IPS-NIHi11 (cell line): ENCODE measurements at places on chromosomes 1 and 21.

DNA sequence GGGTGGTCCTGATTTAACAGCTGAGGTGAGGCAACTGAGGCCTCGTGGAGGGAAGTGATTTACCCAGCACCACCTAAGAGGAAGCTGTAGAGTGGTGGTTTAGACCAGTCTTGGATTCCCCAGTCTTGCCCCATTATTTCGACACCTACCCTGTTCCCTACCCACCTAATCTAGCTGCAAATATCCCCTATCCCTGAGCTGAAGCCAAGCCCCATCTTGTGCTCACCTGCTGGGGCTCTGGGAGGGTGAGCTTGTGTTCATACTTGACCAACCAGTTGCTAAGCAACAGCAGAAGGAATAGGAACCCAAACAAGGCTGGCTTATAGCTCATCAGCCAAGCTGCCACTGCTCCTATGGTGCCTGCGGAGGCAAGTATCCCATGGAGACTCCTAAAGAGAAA lies 2.0 kb downstream of the TEX46 start:
- peak; percentile 70 for DNase-seq

GRCh38 chr1:153795934-153796785 lies 21.0 kb downstream of the SLC27A3 start:
- DNase-seq = no peak

- DNase-seq = no peak
These were observed 147.6 kb downstream of the IFI44 start for GRCh38 chr1:78797108-78797781.

DNA sequence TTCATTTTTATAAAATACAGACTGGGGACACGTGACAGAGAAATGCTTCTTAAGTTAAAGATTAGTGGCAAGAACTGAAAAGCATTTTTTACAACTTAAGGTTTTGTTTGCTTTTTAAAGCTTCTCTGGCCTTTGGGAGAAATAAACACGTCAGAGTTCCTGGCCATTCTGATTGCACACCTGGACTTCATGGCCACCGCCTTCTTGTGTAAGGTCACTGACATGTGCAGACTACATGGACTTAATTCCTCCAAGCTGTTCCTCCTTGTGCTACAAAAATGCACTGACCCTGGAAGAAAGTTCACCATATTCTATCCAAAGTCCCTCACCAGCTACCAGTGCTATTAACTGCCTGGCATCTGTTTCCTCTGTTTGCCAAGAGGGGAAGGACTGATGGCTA lies 56.1 kb downstream of the GADD45A start:
- DNase-seq = no peak

DNA sequence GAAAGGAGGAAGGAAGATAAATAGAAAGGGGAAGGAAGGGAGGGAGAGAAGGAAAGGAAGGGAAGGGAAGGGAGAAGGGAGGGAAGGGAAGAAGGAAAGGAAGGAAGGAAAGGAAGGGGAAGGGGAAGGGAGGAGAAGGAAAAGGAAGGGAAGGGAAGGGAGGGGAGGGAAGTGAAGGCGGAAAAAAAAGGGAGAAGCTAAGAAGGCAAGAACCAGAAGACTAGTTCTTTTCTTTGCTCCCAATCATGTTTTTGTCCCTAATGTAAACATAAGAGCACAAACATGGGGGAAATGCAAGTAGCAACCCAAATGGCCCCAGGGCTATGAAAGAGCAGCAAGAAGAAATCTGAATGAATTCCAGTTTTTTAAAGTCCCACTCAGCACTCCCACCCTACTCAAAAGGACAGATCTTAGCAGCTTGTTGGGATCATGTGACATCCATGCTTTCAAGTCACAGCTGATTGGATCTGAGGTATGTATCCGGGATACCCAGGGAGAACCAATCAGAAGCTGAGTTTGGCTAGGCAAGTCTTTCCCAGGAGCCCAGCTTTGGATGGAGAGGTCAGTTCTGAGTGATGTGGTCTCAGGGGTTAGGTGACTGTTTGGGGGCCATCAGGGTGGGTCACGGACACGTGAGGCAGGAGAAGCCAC lies 24.2 kb upstream of the FHAD1 start:
- DNase-seq = peak; percentile 38

DNA sequence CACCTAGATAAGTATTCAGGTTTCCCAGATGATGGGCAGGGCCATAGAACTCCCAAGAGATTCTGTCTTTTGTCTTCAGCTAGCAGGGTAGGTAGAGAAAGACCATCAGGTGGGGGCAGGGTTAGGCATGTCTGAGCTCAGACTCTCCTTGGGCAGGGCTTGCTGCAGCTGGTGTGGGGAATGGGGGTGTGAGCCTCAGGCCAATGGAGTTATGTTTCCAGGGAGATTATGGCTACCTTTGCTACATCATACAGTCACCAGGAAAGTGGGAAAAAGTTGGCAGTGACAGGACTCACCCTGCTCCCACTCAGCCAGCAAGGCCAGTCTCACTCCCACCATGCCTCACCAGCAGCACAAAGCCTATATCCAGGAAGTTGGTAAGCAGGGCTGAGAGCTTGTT lies 77.8 kb downstream of the DRAM2 start:
- DNase-seq = no peak

- DNase-seq = peak; percentile 42
These were observed 943 bp downstream of the SEMA6C start for GRCh38 chr1:151145304-151146071.

DNA sequence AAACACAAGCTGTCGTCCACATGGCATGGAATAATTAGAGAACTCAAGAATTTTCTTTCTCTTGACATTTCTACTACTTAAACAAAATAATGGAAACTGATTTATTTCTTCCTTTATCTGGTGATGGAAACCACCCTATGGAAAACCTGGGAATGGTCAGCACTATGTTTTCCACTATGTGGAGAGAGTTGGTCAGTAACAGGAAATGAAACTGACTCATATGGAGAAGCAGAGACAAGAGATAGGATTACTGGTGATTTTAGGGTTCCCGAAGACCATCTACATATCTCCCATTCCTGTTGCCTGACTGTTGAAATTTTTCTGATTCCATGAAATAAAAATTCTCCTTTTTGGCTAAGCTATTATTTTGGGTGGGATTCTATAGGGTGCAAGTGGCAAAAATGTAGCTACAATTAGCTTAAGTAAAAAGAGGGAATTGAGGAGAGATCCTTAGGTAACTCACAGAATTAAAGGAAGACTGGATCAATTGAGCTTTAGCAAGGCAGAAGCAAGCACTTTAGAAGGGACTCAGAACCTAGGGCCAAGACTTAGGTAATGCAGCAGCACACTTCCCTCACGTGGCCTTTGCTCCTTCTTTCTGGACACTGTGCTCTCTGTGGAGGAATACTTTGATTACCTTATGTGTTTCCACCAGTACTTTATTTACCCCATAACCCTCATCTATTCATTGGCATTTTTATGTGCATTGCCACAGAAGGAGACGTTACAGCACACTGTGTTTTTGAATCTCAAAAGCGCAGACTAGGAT lies 89.6 kb downstream of the LEPR start:
- DNase-seq = no peak

- DNase-seq = no peak
These were observed 14.1 kb downstream of the LDLRAP1 start for GRCh38 chr1:25557543-25557942.

DNA sequence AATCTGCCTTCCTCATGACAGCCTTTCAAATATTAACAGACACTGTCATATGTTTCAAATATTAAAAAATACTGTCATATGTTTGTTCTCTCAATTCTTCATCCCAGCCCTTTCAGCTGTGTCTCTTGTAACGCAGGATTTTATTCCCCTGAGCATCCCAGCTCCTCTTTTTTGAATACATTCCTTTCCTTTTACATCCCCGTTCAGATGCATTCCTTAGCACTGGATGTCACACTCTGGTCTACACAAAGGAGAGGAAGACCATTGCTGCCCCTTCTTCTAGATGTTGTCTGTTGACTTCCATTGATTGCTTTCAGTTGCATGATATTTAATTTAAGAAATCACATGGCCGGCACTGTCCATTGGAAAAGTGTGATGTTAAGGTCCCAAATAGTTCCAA lies 117.4 kb upstream of the PAXBP1 start:
- DNase-seq = no peak

- DNase-seq = no peak
These were observed 81.4 kb downstream of the RUNX1 start for GRCh38 chr21:34967509-34968289.

DNA sequence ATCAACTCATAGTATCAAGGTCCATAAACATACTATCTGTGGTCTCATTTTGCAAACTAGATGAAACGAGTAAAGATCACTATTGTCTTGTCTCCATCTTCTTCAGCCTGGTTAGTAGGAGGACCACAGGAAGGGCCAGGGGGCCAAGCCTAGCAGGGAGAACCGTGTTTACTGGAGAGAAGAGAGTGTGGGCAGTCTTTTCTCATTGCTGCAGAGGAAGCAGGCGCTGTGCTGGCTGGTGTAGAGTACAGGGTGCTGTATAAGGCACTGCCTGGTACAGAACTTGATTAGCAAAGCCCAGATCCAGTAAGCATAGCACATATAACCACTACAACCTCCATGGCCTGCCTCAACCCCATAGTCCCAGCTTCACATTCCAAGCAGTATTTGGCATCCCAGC lies 10.0 kb upstream of the B4GALT3 start:
- DNase-seq = no peak

DNA sequence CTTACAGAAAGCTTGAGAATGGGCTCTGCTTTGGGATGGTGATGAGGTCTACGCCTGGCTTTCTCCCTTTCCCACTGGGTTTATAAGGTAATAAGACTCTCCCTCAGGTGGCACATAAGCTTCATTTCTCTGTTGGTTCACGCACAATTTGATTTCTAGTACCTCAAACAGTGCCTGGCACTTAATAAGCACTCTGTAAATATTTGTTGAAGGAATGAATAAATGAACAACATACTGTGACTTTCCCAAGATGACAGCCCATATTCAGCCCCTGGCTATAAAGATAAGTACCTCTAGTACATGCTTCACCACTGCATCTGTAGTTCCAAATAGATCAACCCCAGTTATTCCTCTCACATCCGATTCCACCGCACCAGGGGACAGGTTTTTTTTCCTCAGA lies 17.8 kb downstream of the COPA start:
- DNase-seq = no peak

- no peak for DNase-seq
These were observed 469.6 kb downstream of the DPYD start for GRCh38 chr1:97451046-97451826.

- no peak for DNase-seq
These were observed 530.8 kb upstream of the BEND5 start for GRCh38 chr1:49307457-49307856.

- peak; percentile 95 for DNase-seq
These were observed 477.6 kb downstream of the NPHP4 start for GRCh38 chr1:5514527-5515183.

DNA sequence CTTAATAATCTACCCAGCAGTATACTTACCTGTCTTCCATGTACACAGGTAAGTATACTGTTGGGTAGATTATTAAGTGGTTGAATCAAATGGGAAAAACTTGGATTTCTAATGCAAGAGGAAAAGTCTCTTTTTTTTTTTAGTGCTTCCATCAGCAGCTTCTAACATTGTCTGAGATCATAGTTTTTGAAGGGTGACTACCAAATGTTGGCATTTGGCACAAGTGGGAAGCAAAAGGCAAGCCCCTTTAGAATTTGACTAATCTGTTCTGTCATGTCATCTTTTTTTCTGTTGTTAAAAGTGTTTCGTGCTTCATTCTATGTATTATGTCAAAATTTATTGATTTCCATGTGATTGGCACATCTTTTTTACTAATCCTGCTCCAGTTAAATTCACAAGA lies 547 bp downstream of the FMO1 start:
- DNase-seq = no peak

GRCh38 chr1:86394416-86394815 lies 1.7 kb downstream of the ODF2L start:
- DNase-seq = no peak

DNA sequence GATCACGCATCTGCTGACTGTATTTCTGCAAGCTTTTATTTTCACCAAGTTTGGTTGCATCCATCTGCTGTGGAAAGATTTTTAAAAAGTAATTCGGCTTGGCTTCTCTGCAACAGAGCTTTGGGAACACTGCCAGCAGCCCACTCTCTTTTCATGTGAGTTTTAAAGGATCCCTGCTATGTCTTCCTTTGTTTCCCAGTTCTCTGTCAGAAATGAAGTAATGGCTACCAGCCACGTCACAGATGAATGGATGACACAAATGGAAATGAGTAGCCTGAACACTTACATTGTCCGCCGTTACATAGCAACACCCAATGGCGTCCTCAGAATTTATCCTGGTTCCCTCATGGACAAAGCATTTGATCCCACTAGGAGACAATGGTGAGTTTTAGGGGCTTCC lies 80.6 kb upstream of the RAVER2 start:
- no peak for DNase-seq

GRCh38 chr1:203112475-203112874 lies 15.1 kb upstream of the ADORA1 start:
- DNase-seq = no peak

GRCh38 chr21:38561613-38562581 lies 63.6 kb upstream of the ERG start:
- no peak for DNase-seq

- peak; percentile 50 for DNase-seq
These were observed 66.9 kb downstream of the PRDM16 start for GRCh38 chr1:3135744-3136455.

GRCh38 chr21:42616446-42616845 lies 37.0 kb upstream of the PDE9A start:
- no peak for DNase-seq

DNA sequence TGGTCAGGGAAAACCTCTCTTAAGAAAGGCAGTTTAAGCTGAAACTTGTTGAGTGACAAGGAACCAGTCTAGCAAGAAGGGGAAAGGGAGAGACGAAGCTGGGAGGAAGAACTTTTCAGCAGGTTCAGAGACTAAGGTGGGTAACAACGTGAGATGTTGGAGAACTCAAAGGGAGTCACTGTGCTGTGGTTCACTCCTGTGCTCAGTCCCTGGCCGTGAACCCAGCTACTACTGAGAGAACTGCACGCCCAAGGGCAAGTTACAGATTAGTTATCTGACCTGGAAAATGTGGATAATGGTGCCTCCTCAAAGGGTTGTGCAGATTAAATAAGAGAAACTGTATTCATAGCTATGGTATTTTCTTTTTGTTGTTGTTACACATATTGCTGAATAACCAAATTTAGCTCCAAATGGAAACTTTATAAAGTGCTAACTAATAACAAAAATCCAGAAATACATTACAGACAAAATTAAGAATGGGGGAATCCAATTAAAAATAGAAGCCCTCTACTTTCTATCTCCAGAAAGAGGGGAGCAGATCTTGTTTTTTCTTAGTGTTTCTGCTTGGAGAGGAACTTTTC lies 2.9 kb downstream of the ZBTB40 start:
- DNase-seq = no peak

GRCh38 chr1:47638713-47639112 lies 200.9 kb downstream of the FOXD2 start:
- DNase-seq = no peak

GRCh38 chr1:111598544-111598943 lies 21.0 kb upstream of the RAP1A start:
- no peak for DNase-seq

GRCh38 chr1:22364764-22365163 lies 86.9 kb upstream of the ZBTB40 start:
- DNase-seq = peak; percentile 62

DNA sequence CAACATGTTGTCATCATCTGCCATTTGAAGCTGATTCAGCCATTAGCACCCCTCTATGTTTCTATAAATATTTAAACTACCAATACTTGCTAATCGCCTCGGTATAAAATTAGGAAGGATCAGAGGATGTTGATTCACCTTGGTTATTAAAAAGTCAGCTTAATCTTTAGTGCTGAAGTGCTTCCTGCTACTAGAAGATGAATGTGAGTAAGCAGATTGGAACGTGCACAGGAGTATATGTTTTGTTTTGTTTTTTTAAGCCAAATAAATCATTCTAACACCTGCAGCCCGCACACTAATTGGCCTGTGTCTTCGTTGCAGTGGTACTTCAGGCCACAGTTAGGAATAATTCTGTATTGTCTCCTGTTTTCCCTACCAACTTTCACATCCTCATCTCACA lies 485.7 kb downstream of the AJAP1 start:
- no peak for DNase-seq
